PC-3 (cell line): ENCODE measurements at places on chromosomes 3 and 15. TPM values are rescaled to one million over a fixed set of nuclear protein-coding genes. Genes with fewer than 3 reads are reported as not detected.

DNA sequence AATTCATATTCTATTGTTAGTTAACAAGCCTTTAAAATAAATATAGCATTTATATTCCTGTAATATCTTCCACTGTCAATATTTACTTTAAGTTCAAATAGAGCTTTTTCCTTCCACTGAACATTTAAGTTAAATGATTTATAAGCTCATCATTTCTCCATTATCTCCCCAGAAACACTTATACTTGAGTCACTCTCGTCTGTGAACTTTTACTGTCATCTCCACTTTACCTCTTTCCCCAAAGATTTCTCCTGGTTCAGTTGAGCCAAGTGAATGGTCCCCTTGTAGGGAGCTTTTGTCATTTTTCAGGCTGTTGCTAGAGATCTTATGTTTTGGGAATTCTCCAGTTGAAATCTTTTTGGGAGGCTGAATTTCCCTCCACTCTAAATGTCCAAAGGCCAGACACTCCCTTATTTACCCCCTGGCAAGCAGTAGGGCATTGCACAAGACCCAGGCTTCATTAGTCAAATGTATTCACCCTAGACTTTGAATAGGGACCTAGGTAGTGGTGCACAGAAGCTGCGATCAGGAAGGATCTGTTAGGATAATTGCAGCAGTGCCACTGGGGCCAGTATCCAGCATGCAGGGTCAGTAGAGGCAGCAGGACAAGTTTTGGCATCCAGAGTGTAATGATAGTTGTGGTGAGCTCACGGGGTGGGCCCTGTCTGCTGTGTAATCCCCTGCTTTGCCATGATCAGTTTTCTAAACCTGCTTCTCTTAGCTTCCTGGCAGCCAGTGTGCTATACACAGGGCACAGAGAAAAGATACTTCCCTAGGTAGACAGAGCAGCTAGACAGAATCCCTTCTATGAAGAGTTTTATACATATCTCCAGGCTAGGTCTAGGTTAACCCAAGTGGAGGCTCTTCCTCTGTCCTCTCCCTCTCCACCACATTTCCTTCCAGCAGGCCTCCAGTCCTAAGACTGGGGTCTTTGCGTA, 356.5 kb upstream of the SLCO3A1 start:
- peak; percentile 26 for DNase-seq

LMLN gene
- total RNA-seq, result 3.7 and 7.5 TPM in 2 replicates

CAND2 gene
- total RNA-seq, result 2.4 and 4.8 TPM in 2 replicates

GRCh38 chr3:88000853-88001252, 58.0 kb downstream of the CGGBP1 start:
- DNase-seq, result no peak

DNA sequence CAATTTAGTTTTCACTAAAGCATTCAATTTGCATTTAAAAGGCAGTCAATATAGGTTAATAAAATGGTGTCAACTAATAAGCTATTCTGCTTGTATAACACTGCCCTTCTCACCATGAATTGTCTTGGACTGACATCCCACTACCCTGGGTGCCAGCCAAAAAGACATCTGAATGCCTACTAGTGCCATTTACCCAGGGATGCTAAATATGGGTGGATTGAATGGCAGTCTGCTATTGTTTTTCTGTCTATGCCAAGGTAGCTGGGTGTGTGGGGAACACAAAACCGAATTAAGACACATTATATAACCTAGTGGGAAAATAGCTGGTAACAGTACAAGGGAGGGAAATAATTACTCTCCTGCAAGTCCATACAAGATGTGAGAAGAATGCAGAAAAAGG, 240.0 kb upstream of the CFAP20DC start:
- DNase-seq, result no peak

TRPC1 gene
- 1.7 and 1.9 TPM in 2 replicates for total RNA-seq

DNA sequence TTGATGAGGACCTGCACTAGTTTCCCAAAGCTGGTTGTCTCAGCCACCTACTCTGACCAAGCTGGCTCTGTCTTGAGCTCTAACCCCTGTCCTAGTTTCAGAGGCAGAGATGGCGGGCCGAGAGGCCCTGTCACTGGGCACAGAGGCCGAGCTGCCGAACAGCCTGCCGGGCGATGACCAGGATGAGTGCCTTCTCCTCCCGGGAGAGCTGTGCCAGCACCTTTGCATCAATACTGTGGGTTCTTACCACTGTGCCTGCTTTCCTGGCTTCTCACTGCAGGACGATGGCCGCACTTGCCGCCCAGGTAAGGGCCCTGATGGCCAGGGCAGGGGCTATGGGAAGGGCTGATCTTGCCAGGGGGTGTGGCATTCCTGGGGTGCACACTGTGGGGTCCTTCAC, 69.1 kb downstream of the FBLN2 start:
- no peak for DNase-seq

PP2D1 gene
- not detected in 2 replicates for total RNA-seq

- DNase-seq, result no peak
Observed at GRCh38 chr3:4908433-4909156, 70.6 kb upstream of the BHLHE40 start.

MYO5C gene
- 16.7 and 17.7 TPM in 2 replicates for total RNA-seq

DNA sequence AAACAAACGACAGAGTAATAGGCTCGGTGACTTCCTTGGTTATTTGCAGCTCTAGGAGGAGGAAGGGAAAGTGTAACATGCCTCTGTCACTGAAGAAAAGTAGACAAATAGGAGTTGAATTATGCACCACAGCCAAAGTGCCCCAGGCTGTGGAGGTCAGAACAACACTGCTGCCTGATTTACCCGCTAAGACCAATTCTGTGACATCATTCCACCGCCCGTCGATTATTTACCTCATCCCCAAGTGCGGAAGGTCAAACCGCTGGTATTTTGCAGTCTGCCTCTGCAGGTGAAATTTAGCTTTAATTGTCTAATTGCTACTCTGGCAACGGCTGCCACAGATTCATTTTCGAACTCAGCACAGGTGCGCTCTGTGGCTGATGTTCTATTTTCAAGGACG, 106.3 kb upstream of the PRICKLE2 start:
- DNase-seq, result no peak

DNA sequence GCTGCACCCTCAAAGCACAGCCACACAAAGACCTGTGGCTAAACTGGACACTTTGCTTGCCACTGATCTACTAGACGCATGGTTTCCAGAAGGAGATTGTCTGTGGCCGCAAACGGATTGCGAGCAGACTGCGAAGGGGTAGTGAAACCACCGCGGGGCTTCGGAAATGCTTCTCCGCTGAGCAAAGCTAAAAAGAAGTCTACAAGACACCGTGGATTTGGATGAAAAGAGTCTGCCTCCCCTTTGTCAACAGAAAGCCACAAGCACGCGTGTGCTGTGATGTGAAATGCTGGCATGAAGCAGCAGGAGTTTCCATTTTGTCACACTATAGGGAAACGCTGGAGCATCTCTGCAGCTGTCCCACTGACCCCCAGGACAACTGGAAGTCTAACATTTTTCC, 63.0 kb downstream of the TMEM44 start:
- DNase-seq, result no peak

- DNase-seq, result no peak
Observed at GRCh38 chr3:158802409-158803268, 785 bp downstream of the MFSD1 start.

FOXP1 gene
- total RNA-seq, result 35.3 and 36.0 TPM in 2 replicates

SYNM gene
- total RNA-seq, result 9.9 and 15.6 TPM in 2 replicates
